Airway epithelial cell (primary cell): ENCODE measurements at places on chromosomes 1 and 21. TPM values are rescaled to one million over a fixed set of nuclear protein-coding genes. Genes with fewer than 3 reads are reported as not detected.

The SYT2 gene
- under 0.01 TPM in 1 of 2 replicates, not detected in the other for total RNA-seq

The ERG gene
- 0.14 TPM in 1 of 2 replicates, not detected in the other for total RNA-seq

The RCAN3 gene
- total RNA-seq: 13.4 and 20.2 TPM in 2 replicates

The UTS2 gene
- total RNA-seq: 0.33 and 1.3 TPM in 2 replicates

The ZFP69B gene
- total RNA-seq: 2.3 and 2.6 TPM in 2 replicates

The FCRL2 gene
- total RNA-seq: not detected in 2 replicates

The LYPLA2 gene
- total RNA-seq: 72.2 and 117 TPM in 2 replicates

The TMEM269 gene
- total RNA-seq: 0.05 and 0.07 TPM in 2 replicates

The DDI2 gene
- 9.3 and 15.2 TPM in 2 replicates for total RNA-seq

The CAPZB gene
- 69.1 and 99.1 TPM in 2 replicates for total RNA-seq
